Activated CD4-positive, alpha-beta T cell treated with anti-CD3 and anti-CD28 coated beads for 36 hours (primary cell): ENCODE measurements at places on chromosomes 3 and 15. TPM values are rescaled to one million over a fixed set of nuclear protein-coding genes. Genes with fewer than 3 reads are reported as not detected.

Gene FBXW12
- 0.16 TPM for total RNA-seq

DNA sequence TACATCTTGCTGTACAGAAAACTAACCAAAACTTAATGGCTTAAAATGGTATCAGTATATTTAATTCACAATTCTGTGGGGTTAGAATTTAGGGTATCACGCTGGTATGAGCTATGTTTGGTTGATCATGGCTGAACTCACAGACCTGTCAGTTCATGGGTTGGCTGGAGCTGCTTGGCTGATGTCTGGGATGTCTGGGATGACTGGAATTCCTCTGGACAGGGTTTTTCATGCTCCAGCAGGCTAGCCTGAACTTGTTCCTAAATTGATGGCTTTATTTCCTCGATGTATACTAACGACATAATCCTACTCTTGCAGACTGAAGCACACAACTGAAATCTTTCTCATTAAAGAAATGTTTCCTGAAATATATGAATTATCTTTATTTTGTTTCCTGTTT, 338.9 kb upstream of the GBE1 start:
- no peaks in the 10 kb centered on the region for H3K4me1 ChIP-seq
- H3K27ac ChIP-seq = no peak overlapping the region
- H3K36me3 ChIP-seq = no peaks in the 10 kb centered on the region
- no peak overlapping the region for H3K4me3 ChIP-seq

DNA sequence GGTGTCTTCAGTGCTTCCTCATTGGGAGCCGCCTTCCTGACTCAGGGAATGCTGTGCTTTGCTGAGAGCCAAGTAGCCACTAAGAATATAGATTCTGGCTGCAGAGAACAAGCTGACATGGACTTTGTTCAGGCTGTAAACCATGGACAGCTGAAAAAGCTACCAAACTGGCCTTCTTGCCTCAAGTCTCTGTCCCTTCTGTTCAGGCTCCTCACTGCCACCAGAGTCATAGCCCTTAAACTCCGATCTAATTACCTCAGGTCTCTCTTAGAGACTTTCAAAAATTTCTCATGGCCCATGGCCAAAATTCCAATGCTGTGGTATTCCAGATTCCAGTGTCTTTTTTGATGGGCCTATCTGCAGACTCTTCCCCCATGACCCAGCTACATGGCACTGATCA, 19.4 kb upstream of the PTX3 start:
- H3K4me1 ChIP-seq = no peaks in the 10 kb centered on the region
- no peak overlapping the region for H3K27ac ChIP-seq
- no peak overlapping the region for H3K4me3 ChIP-seq
- no peaks in the 10 kb centered on the region for H3K27me3 ChIP-seq

Gene PLA2G4B
- total RNA-seq = 6.9 TPM

DNA sequence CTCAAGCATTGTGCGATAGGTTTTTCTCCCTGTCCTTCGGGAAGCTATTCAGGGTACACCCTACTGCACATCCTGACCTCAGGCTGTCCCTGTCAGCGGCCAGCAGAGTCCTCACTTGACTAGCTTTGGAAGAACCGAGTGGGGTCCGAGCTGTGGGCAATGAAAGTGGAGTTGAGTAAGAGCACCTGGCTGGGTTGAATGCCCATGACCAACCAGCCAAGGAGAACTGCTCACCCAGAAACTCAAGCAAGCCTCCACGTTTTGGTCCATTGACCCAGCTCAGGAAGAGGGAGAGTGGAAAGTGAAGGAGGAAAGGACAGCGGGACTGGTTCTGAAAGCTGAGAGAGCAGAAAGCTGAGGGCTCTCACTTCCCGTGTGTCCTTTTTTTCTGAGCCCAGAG, 36.0 kb upstream of the HDGFL3 start:
- peaks cover 41% of the 10 kb centered on the region for H3K27me3 ChIP-seq
- H3K4me1 ChIP-seq = no peaks in the 10 kb centered on the region
- peaks cover 2% of the 10 kb centered on the region for H3K36me3 ChIP-seq
- no peak for DNase-seq
- no peak overlapping the region for H3K4me3 ChIP-seq

GRCh38 chr15:81589671-81590070, 215.7 kb upstream of the TMC3 start:
- no peaks in the 10 kb centered on the region for H3K36me3 ChIP-seq
- no peak overlapping the region for H3K4me3 ChIP-seq
- no peak for DNase-seq
- no peaks in the 10 kb centered on the region for H3K4me1 ChIP-seq

Gene FBXO40
- total RNA-seq = not detected

- no peak overlapping the region for H3K4me3 ChIP-seq
- peaks cover 2% of the 10 kb centered on the region for H3K36me3 ChIP-seq
- no peak overlapping the region for H3K27ac ChIP-seq
- peaks cover 5% of the 10 kb centered on the region for H3K27me3 ChIP-seq
- H3K4me1 ChIP-seq = no peaks in the 10 kb centered on the region
These were observed 29.0 kb downstream of the ETV5 start for GRCh38 chr3:186079925-186080324.

- H3K27ac ChIP-seq = no peak overlapping the region
- DNase-seq = no peak
- no peak overlapping the region for H3K4me3 ChIP-seq
- H3K36me3 ChIP-seq = no peaks in the 10 kb centered on the region
These were observed 98.9 kb downstream of the C3orf38 start for GRCh38 chr3:88248658-88249057.

Gene CDHR4
- total RNA-seq = 0.32 TPM

Gene CD276
- total RNA-seq = 3.0 TPM

Gene PLSCR5
- not detected for total RNA-seq

- H3K27me3 ChIP-seq = peaks cover 7% of the 10 kb centered on the region
- H3K4me3 ChIP-seq = no peak overlapping the region
- no peak for DNase-seq
- H3K4me1 ChIP-seq = no peaks in the 10 kb centered on the region
These were observed 246.2 kb downstream of the FAM43A start for GRCh38 chr3:194931865-194932264.

GRCh38 chr15:60903211-60903610, 325.9 kb downstream of the RORA start:
- H3K36me3 ChIP-seq = no peaks in the 10 kb centered on the region
- no peak overlapping the region for H3K4me3 ChIP-seq
- peaks cover 10% of the 10 kb centered on the region for H3K27me3 ChIP-seq
- H3K4me1 ChIP-seq = peaks cover 53% of the 10 kb centered on the region
- DNase-seq = no peak

Gene DUOXA2
- total RNA-seq = not detected

Gene FAM43A
- total RNA-seq = 5.1 TPM

DNA sequence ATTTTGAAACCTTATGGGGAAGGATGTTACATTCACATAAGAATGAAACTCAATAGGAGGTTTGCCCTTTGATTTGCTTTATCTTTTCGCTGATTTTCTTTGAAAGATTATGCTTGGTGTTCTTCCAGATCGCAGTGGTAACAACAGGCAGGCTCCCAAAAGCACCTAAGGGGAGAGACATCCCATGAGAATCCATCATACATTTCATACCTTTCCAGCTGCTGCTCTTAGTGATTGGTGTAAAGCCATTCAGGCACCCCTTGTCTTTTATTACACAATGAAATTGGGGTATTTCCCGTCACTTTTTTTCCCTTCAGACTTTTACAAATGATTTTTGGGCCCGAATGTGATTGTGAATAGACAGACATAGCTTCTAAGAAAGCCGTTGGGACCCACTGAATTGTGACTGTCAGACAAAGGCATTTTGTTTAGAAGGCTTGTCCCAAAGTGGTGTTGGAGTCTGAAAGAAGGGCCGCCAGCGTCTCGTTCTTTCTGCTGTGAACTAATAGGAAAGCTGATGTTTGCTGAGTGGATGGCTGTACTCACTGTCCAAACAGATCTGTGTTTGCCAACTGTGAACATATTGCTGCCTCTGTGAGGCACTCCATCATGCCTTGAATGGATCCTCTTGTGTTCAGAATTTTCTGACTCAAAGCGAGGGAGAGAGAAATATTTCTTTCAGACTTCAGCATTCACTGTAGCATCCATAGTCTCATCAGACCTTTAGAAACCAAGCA, 164.3 kb downstream of the FNDC3B start:
- no peak overlapping the region for H3K4me3 ChIP-seq
- no peak for DNase-seq
- H3K36me3 ChIP-seq = peaks cover 15% of the 10 kb centered on the region
- no peak overlapping the region for H3K27ac ChIP-seq

DNA sequence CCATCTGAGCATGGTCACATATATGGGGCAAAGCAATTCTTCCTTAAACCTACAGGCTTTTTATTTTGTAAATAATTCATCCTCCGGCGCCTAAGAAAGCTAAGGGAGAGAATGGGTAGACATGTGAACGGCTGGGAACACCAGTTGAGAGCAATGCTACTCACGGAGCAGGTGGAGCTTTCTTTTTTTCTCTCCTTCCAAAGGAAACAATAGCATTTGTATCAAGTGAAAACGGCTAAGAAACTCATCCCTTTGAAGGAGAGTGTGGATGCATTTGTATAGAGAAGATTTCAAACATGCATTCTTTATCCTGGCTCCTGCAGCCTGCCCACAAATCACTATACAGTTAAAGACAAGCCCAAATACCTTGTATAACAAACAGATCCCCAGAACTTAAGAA, 637.8 kb downstream of the MAGI1 start:
- no peaks in the 10 kb centered on the region for H3K36me3 ChIP-seq
- no peaks in the 10 kb centered on the region for H3K4me1 ChIP-seq
- no peak for DNase-seq
- H3K27me3 ChIP-seq = no peaks in the 10 kb centered on the region
- no peak overlapping the region for H3K27ac ChIP-seq

Gene INSYN1
- not detected for total RNA-seq

DNA sequence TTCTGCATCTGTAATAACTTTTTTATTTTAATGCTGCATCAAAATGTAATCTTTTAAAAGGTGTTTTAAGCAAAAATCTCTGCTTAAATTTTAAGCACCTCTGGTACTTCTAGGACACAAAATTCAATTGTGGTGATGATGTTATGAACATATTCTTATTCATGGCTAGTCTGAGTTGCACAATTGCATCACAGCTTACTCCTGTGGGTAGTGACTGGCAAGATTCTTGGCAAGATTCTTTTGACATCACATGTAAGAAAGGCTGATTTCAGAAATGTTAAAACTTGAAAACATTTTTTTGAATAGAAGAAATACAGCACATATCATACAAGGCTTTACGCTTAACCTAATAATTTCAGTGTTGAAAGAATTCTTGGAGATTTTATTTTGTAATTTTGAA, 35.7 kb downstream of the IQCH start:
- DNase-seq = no peak
- no peaks in the 10 kb centered on the region for H3K4me1 ChIP-seq
- H3K36me3 ChIP-seq = no peaks in the 10 kb centered on the region
- H3K27me3 ChIP-seq = no peaks in the 10 kb centered on the region
- H3K4me3 ChIP-seq = no peak overlapping the region
- no peak overlapping the region for H3K27ac ChIP-seq

DNA sequence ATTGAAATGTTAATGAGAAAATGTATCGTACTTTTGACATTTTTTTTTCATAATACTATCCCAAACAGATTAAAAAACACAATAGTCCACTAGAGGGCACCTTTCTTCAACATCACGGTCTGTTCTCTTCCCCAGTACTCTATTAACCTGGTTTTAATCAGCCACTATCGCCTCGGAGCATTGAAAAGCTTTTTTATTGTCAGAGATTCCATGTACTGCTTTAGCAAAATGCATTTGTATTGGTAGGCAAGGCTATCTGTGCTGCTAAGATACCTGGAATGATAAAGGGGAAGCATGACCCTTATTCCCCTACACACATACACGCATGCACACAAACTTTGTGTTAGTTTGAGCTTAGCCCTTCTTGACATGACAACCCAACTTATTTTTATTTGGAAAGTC, 160.1 kb upstream of the IL12A start:
- H3K27me3 ChIP-seq = peaks cover 1% of the 10 kb centered on the region
- DNase-seq = no peak
- no peak overlapping the region for H3K27ac ChIP-seq

Gene GP9
- not detected for total RNA-seq

DNA sequence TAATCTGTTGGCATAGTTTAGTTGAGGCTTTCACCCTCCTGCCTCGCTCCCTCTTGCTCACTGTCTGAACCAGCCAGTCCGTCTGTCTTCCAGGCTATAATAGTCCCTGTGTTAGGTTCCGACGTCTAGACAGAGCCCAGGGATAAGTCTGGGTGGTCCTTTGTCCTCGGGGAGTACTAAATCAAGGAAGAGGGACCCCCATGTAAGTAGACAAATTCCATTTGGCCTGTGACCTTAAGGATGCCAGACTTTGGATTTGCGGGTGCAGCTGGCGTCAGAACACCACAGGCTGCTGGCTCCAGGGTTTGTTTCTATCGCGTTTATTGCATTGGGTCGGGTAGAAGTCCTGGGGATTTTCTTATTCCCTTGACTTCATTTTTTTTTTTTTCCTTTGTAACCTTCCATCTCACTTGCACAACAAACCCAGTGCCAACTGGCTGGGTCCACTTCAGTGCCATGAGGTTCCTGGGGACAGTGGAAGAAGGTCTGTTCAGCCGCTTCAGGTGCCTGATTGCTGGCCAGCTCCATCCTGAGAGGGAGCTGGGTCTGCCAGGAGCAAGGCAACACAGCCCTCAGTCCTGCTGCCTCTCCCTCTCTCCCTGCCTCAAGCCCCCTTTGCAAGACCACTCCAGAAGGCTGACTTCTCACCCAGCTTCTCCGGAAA, 95.4 kb upstream of the KLHL25 start:
- H3K27me3 ChIP-seq = peaks cover 23% of the 10 kb centered on the region
- H3K4me1 ChIP-seq = no peaks in the 10 kb centered on the region
- H3K36me3 ChIP-seq = no peaks in the 10 kb centered on the region
- DNase-seq = no peak

DNA sequence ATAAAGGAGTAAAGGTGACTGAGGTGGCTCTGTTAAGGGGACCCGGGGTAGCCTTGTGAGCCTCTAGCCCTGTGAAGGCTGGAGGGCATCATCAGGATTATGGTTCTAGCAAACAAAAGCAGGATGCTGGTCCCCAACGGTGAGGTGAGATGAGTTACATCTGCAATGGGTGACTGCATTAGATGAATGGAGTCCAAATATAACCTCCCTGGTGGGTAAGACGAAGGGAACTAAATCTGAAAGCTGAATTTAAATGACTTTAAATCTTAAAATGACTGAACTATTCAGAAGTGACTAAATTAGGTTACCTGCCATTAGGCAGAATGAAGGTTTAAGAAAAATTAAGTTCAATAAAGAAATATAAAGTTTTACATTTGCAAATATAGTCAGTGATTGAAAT, 4.6 kb upstream of the HLTF start:
- no peak overlapping the region for H3K4me3 ChIP-seq
- no peaks in the 10 kb centered on the region for H3K27me3 ChIP-seq
- no peak for DNase-seq
- H3K27ac ChIP-seq = no peak overlapping the region
- H3K36me3 ChIP-seq = peaks cover 1% of the 10 kb centered on the region

DNA sequence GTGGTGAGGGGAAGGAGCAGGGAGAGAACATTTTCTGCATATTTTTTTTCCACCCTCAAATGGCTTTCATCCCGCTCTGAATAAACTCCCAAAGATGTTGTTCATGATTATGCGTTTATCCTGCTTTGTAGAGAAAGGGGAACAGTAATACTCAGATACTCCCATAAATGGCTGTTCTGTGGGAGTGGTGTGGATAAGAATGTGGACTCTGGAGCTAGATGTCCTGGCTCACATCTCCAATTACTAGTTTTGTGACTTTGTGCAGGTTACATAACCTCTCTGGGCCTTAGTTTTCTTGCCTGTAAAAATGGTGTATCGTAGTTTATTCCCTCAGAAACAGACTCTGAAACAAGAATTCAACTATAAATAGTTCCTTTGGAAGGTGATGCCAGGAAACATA, 395.4 kb upstream of the SUCLG2 start:
- no peak overlapping the region for H3K4me3 ChIP-seq
- H3K27ac ChIP-seq = no peak overlapping the region
- no peaks in the 10 kb centered on the region for H3K36me3 ChIP-seq
- DNase-seq = no peak
- H3K4me1 ChIP-seq = no peaks in the 10 kb centered on the region

Gene AP3S2
- 15.3 TPM for total RNA-seq
